H4 (cell line): ENCODE measurements at places on chromosomes 6 and 20.

- peak; percentile 61 for DNase-seq
These were observed 43.7 kb downstream of the TOP1 start for GRCh38 chr20:41072190-41072863.

DNA sequence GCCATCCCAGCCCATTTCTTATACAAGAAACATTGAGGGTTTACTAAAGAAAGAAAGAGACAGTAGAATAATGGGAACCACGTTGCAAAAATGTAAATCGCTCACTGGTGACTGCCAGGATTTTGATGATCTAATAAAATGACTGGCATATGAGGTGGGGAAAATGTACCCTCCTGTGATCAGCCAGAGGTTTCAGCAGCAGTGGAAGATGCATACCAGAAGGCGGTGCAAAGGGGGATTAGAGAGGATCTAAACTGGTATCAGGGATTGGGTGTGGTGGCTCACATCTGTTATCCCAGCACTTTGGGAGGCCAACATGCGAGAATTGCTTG lies 60.8 kb upstream of the DDR1 start:
- no peak for DNase-seq

- no peak for DNase-seq
These were observed 2.0 kb downstream of the BACH2 start for GRCh38 chr6:90294614-90294988.

- DNase-seq = no peak
These were observed 572.5 kb downstream of the PKHD1 start for GRCh38 chr6:51514748-51515402.
